ENCODE measurements at places on chromosomes 6 and 20. TPM values are rescaled to one million over a fixed set of nuclear protein-coding genes. Genes with fewer than 3 reads are reported as not detected.

DNA sequence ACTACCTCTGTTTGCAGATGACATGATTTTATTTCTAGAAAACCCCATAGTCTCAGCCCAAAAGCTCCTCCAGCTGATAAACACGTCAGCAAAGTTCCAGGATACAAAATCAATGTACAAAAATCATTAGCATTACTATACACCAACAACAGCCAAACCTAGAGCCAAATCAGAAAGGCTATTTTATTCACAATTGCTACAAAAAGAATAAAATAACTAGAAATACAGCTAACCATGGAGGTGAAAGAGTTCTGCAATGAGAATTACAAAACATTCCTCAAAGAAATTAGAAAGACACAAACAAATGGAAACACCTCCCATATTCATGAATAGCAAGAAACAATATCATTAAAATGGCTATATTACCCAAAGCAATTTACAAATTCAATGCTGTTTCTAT, 65.6 kb upstream of the HTR1E start:
- no peak for DNase-seq
- H3K27me3 ChIP-seq = no peaks in the 10 kb centered on the region
- H3K36me3 ChIP-seq = no peaks in the 10 kb centered on the region
- H3K27ac ChIP-seq = no peak overlapping the region
- H3K4me3 ChIP-seq = no peak overlapping the region

DNA sequence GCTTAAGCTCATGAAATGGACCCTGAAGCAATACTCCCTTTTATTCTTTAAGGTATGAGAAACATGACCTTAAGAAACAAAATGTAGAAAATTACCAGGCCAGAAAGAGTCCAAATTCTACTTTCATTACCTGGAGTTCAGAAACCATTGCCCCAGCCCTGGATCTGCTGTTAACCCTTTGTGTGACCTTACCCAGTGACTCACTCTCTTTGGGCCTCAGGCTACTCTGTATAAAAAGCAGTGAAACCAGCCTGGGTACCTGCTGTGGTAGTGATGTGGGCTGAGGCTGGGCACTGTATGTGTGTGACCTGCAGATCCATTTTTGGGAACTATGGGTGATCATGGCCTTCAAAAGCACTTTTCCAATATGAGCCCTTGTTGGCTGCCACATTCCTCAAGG, 47.2 kb downstream of the SLC9A8 start:
- no peak for DNase-seq
- H3K4me3 ChIP-seq = no peak overlapping the region
- H3K4me1 ChIP-seq = peaks cover 11% of the 10 kb centered on the region
- H3K36me3 ChIP-seq = peaks cover 54% of the 10 kb centered on the region

DNA sequence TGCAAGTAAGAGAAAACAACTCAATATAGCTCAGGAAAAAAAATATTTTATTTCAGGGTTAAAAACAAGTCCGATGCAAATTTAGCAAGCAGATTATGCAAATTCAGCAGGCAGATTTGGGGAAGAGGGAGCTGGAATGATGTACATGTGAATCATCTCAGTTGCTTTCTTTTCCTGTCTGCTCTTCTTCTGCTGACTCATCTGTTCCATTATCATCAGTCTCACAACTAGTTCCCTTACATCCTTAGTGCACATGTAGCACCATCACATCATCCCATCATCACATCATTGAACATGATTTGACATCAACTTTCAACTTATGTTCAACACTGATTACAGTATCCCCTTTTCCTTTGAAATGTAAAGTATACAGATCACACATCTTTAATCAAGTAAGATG, 11.5 kb upstream of the DEFB113 start:
- no peak overlapping the region for H3K27ac ChIP-seq
- peaks cover 10% of the 10 kb centered on the region for H3K4me1 ChIP-seq

DNA sequence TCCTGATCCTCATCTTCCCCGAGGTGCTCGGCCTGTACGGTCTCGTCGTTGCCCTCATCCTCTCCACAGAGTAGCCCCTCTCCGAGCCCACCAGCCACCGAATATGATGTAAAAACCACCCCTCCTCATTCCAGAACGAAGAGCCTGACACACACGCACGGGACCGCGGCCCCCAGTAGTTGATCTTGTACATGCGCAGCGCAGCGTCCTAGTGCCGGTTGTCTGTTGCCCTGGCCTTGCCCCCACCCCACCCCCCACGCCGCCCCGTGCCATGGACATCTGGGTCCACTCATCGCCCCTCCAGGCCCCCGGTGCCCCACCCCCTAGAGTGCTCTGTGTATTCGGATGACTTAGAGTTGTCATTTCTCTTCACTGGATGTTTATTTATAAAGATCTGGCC, 5.2 kb upstream of the PRPH2 start:
- DNase-seq = no peak
- H3K27ac ChIP-seq = peak overlapping the region; percentile 66
- H3K27me3 ChIP-seq = no peaks in the 10 kb centered on the region
- peaks cover 14% of the 10 kb centered on the region for H3K4me1 ChIP-seq
- no peaks in the 10 kb centered on the region for H3K36me3 ChIP-seq
- peak overlapping the region; percentile 40 for H3K4me3 ChIP-seq

GRCh38 chr6:90187437-90188121, 109.1 kb downstream of the BACH2 start:
- peaks cover 12% of the 10 kb centered on the region for H3K36me3 ChIP-seq
- peak; percentile 76 for DNase-seq
- H3K4me3 ChIP-seq = peak overlapping the region; percentile 86
- peaks cover 67% of the 10 kb centered on the region for H3K4me1 ChIP-seq

DNA sequence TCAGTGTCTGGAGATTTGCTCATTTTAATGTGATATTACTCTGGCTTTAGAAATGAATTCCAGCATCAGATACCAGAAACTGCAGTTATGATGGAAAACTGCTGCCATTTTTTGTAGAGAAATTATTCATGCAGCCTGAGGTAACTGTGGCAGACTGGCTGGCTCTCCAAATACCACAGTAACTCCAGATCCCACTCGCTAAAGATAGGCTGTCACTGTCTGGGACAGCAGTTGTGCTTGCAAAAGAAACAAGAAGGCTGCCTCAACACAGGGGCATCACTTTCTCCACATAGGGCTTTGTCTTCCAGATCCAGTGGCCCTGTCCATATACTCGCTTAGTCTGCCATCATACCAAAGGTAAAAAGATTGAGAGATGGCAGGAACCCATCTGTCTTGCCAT, 52.7 kb downstream of the FAM184A start:
- no peak overlapping the region for H3K4me3 ChIP-seq
- H3K4me1 ChIP-seq = peaks cover under 1% of the 10 kb centered on the region
- H3K27me3 ChIP-seq = no peaks in the 10 kb centered on the region

- no peaks in the 10 kb centered on the region for H3K36me3 ChIP-seq
- no peak overlapping the region for H3K4me3 ChIP-seq
- DNase-seq = no peak
- H3K4me1 ChIP-seq = no peaks in the 10 kb centered on the region
- H3K27ac ChIP-seq = no peak overlapping the region
- H3K27me3 ChIP-seq = peaks cover 48% of the 10 kb centered on the region
These were observed 1.7 kb downstream of the SMOC2 start for GRCh38 chr6:168442646-168443045.

DNA sequence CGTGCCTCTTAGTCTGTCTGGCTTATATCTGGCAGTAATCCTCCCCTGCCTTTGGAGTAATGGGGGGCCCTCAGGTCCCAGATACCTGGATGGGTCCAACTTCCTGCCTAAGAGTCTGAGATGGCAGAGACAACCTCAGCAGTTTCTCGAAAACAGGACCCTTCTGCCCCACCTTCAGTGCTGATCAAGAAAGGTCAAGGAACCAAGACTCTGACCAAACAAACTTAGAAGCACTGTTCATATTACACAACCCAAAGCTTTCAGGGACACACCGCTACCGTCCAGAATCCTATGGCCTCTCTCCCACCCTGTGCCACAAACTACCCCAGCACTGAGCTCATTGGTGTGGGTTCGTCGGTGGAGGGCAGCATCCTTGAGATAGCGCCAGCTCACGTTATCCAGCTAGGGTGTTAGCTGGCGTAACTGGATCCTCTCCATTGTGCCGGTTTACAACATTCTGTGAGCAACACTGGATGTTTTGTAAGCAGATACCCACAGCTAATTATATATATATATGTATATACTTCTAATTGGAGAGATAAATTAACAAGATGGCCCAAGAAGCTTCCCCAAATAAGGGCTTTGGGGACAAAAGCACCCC, 7.6 kb upstream of the TMC2 start:
- no peak overlapping the region for H3K4me3 ChIP-seq
- DNase-seq = no peak
- H3K36me3 ChIP-seq = no peaks in the 10 kb centered on the region
- peaks cover 17% of the 10 kb centered on the region for H3K4me1 ChIP-seq
- H3K27me3 ChIP-seq = peaks cover 15% of the 10 kb centered on the region

Gene FAM162B
- not detected for total RNA-seq

Gene SH3BGRL2
- 0.07 TPM for total RNA-seq

GRCh38 chr6:168058691-168059551, 20.1 kb downstream of the FRMD1 start:
- no peak overlapping the region for H3K27ac ChIP-seq
- H3K27me3 ChIP-seq = no peaks in the 10 kb centered on the region
- no peaks in the 10 kb centered on the region for H3K4me1 ChIP-seq
- no peaks in the 10 kb centered on the region for H3K36me3 ChIP-seq

GRCh38 chr20:32329817-32330554, 28.1 kb upstream of the ASXL1 start:
- no peaks in the 10 kb centered on the region for H3K27me3 ChIP-seq
- no peak overlapping the region for H3K4me3 ChIP-seq
- no peak overlapping the region for H3K27ac ChIP-seq
- peaks cover 34% of the 10 kb centered on the region for H3K4me1 ChIP-seq

- H3K4me1 ChIP-seq = peaks cover 34% of the 10 kb centered on the region
- peak overlapping the region; percentile 94 for H3K27ac ChIP-seq
- H3K27me3 ChIP-seq = peaks cover 6% of the 10 kb centered on the region
- no peak for DNase-seq
- H3K4me3 ChIP-seq = peak overlapping the region; percentile 91
- peaks cover 31% of the 10 kb centered on the region for H3K36me3 ChIP-seq
These were observed 23.1 kb downstream of the VPS52 start for GRCh38 chr6:33248643-33248931.

DNA sequence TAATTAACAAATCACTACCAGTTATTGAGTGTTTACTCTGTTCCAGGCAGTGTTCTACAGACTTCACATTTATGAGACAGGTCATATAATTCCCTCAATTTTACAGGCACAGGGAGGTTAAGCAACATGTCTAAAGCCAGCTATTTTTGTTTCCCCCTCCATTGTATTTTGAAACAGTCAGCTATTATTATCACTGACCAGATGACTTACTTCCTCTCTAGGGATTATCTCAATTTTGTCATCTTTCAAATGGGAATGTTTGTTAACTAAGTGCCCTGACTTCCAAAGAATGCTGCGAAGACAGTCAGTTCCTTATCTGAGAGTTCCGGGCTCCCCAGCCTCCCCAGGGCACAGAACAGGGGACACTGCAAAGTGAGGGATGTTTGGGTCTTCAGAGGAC, 5.6 kb upstream of the CNPY3 start:
- DNase-seq = no peak
- H3K36me3 ChIP-seq = no peaks in the 10 kb centered on the region
- H3K27me3 ChIP-seq = no peaks in the 10 kb centered on the region
- H3K27ac ChIP-seq = no peak overlapping the region
- H3K4me1 ChIP-seq = peaks cover 4% of the 10 kb centered on the region
- no peak overlapping the region for H3K4me3 ChIP-seq

DNA sequence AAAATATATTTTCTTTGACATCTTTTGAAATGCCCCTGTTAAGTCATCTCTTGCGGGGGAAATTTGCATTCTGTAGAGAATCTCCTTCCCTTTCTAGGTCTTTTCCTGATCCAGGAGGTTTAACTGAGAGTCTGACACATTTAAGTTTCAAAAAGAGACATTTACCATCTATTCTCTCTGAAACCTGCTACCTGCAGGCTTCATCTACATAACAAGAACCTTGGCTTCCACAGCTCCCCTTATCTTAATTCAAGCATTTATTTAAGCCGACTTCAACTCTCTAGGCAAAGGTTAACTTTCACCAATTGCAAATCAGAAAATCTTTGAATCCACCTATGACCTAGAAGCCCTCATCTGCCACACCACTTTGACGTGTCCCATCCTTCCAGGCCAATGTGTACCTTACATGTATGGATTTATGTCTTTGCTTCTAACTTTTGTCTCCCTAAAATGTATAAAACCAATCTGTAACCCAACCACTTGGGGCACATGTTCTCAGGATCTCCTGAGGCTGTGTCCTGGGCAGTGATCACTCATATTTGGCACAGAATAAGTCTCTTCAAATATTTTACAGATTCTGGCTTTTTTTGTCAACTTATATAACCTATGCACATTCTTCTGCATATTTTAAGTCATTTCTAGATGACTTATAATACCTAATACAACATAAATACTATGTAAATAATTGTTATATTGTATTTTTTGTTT, 666.7 kb downstream of the UTRN start:
- H3K36me3 ChIP-seq = no peaks in the 10 kb centered on the region
- H3K4me3 ChIP-seq = no peak overlapping the region
- no peak for DNase-seq
- H3K27me3 ChIP-seq = peaks cover 11% of the 10 kb centered on the region
- H3K27ac ChIP-seq = no peak overlapping the region

Gene ANKRD66
- not detected for total RNA-seq

- H3K4me3 ChIP-seq = no peak overlapping the region
- H3K4me1 ChIP-seq = peaks cover 9% of the 10 kb centered on the region
- H3K36me3 ChIP-seq = peaks cover 4% of the 10 kb centered on the region
- no peak for DNase-seq
- no peaks in the 10 kb centered on the region for H3K27me3 ChIP-seq
These were observed 104.2 kb downstream of the AGPAT4 start for GRCh38 chr6:161169696-161170095.

Gene CD83
- 84.8 TPM for total RNA-seq

Gene SLC13A3
- total RNA-seq = not detected

DNA sequence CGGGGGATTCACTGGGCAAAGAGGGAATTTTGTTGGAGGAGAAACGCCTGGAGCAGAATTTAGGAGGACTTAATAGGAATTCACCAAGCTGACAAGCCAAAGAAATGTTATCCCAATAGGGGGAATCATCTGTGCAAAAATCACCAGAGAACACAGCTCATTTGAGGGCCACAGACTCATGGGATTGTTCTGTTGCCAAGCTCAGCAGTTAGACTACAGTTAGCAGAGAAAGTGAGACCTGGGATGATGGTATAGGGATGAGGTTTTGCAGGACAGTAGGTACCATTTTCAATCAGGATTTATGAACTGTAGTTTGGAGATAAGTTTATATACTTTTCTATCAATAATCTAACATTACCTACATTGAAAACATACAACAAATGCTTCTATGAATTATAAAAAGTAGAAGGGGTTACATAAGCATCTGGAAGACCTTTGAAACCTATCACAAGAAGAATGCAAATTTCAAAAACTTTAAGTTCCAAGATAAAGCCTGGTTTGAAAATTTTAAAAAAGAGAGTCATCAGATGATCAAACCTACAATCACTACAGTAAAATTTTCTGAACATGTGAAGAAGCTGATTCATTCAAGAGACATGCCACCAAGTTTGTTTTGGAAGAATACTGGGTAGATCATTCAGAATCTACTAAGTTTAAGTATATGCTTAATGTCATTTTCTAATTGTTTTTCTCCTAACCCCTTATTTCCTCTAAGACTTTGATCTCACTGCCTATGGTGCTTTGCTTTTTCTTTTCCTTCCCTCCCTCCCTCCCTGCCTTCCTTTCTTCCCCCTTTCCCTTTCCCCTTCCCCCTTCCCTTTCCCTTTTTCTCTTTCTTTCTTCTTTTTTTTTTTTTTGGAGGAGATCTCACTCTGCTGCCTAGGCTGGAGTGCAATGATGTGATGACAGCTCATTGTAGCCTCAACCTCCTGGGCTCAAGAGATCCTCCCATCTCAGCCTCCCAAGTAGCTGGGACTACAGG, 81.5 kb downstream of the KIF13A start:
- peaks cover 24% of the 10 kb centered on the region for H3K27me3 ChIP-seq
- peaks cover 3% of the 10 kb centered on the region for H3K36me3 ChIP-seq
- no peak overlapping the region for H3K4me3 ChIP-seq
- peaks cover 14% of the 10 kb centered on the region for H3K4me1 ChIP-seq
- no peak overlapping the region for H3K27ac ChIP-seq
- no peak for DNase-seq
